ENCODE measurements at places on chromosomes 7 and 10.
A peak's percentile ranks its signal among the peaks of the same experiment; 100 is the strongest.

GRCh38 chr7:151759591-151760042, 117.3 kb downstream of the PRKAG2 start:
- H3K36me3 ChIP-seq, result peaks cover 6% of the 10 kb centered on the region
- H3K27me3 ChIP-seq, result no peaks in the 10 kb centered on the region
- no peak overlapping the region for H3K4me3 ChIP-seq
- DNase-seq, result peak; percentile 43
- peak overlapping the region; percentile 72 for H3K27ac ChIP-seq

- H3K27me3 ChIP-seq, result no peaks in the 10 kb centered on the region
- peak overlapping the region; percentile 94 for H3K27ac ChIP-seq
- peaks cover 9% of the 10 kb centered on the region for H3K36me3 ChIP-seq
These were observed 46.7 kb upstream of the SPOCK2 start for GRCh38 chr10:72134785-72135767.

GRCh38 chr10:124737708-124738107, 6.5 kb downstream of the FAM53B start:
- peaks cover 97% of the 10 kb centered on the region for H3K4me1 ChIP-seq
- no peak for DNase-seq

- no peak overlapping the region for H3K4me3 ChIP-seq
- H3K27me3 ChIP-seq, result no peaks in the 10 kb centered on the region
- no peaks in the 10 kb centered on the region for H3K36me3 ChIP-seq
- peaks cover 56% of the 10 kb centered on the region for H3K4me1 ChIP-seq
- DNase-seq, result no peak
These were observed 178.5 kb downstream of the ARID5B start for GRCh38 chr10:62079885-62080559.

DNA sequence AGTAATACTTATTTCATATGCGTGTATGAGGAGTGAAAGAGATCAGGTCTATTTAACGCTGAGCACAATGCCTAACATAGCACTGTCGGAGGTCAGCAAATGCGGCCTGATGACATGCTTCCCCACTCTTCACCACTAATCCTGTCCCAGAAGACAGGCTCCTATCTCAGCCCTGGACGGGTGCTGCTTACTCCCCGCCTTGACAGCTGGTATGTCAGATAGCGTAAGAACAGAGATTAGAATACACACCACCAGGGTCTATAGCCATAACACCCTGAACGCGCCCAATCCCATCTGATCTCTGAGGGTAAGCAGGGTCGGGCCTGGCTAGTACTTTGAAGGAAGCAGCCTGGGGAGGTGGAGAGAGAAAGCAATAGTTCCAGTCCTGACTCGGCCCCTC, 32.3 kb upstream of the TM9SF3 start:
- no peak overlapping the region for H3K27ac ChIP-seq
- DNase-seq, result no peak
- H3K4me3 ChIP-seq, result no peak overlapping the region
- no peaks in the 10 kb centered on the region for H3K27me3 ChIP-seq

GRCh38 chr7:5442757-5443305, 19.2 kb upstream of the TNRC18 start:
- DNase-seq, result no peak
- no peak overlapping the region for H3K27ac ChIP-seq
- no peaks in the 10 kb centered on the region for H3K27me3 ChIP-seq
- H3K36me3 ChIP-seq, result peaks cover 5% of the 10 kb centered on the region

DNA sequence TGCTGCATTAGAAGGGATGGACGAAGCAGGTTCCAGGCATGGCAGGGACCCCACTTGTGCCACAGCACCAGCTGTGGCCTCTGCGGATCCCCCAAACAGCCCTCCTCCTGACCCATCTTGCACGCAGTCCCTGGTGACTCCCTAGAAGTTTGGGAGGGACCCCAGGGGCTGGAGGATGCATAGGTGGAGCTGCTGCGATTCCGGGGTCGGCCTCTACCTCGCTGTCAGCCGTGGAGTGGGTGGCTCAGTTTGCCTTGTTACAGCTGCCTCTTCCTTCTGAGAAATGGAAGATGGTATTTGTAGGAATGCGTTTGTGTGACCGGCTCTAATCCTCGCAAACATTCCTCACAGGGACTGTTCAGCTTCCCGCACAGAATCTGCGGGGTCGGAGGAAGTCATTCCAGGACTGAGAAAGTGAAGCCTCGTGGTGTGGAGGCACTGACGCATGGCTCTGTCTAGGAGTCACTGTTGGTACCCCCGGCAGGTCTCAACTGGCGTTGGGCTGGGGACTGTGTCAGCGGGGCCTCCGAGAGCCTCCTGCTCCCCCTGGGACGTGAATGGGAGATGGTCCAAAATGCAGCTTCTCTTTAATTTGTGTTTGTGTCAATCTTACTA, 17.5 kb downstream of the PWWP2B start:
- no peaks in the 10 kb centered on the region for H3K36me3 ChIP-seq
- no peak overlapping the region for H3K4me3 ChIP-seq
- DNase-seq, result no peak
- H3K27me3 ChIP-seq, result no peaks in the 10 kb centered on the region
